ENCODE measurements at places on chromosomes 7 and 10. TPM values are rescaled to one million over a fixed set of nuclear protein-coding genes. Genes with fewer than 3 reads are reported as not detected.

The TASOR2 gene
- total RNA-seq = 57.7 TPM

The PAX4 gene
- 23.6 TPM for total RNA-seq

- H3K4me1 ChIP-seq = peaks cover 8% of the 10 kb centered on the region
- no peak overlapping the region for H3K27ac ChIP-seq
- no peak for DNase-seq
- H3K27me3 ChIP-seq = no peaks in the 10 kb centered on the region
These were observed 111.9 kb downstream of the CHN2 start for GRCh38 chr7:29306319-29306991.

DNA sequence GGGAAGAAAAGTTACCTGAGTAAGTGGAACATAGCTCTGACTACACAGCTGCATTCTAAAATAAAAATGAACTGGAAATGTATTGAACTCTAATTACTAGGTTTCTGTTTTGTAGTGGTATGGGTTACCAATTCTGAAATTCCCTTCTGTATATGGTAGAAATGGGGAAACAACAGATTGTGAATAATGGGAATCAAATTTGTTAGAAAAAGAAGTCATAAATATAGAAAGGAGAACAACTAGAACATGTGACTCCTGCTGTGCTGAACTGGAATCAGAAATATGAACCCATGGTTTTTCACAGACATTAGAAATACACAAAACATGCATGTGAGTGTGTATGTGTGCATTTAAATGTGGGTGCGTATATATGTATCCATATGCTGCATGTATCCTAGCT is 27.0 kb downstream of the MCMBP start:
- DNase-seq = no peak
- no peak overlapping the region for H3K27ac ChIP-seq
- H3K27me3 ChIP-seq = no peaks in the 10 kb centered on the region

DNA sequence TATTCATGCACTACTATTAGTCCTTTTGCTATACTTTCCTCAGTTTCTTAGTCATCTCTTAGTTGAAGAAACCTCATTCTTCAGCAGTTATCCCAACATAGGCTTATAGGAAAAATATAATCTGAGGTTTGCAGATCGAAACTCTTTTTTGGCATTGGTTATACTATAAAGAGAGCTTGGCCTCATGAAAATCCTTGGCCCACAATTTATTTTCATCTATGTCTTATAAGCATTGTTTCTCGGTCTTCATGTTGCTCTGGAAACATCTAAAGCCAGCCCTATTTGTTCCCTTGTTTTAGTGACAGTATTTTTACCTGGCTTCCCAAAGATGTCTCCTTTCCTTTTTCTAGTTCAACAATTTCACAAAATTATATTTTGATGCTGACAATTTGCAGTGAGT is 345.1 kb upstream of the PRKCQ start:
- no peak overlapping the region for H3K27ac ChIP-seq
- H3K36me3 ChIP-seq = no peaks in the 10 kb centered on the region
- no peak overlapping the region for H3K4me3 ChIP-seq
- peaks cover 14% of the 10 kb centered on the region for H3K27me3 ChIP-seq
- peaks cover 6% of the 10 kb centered on the region for H3K4me1 ChIP-seq

DNA sequence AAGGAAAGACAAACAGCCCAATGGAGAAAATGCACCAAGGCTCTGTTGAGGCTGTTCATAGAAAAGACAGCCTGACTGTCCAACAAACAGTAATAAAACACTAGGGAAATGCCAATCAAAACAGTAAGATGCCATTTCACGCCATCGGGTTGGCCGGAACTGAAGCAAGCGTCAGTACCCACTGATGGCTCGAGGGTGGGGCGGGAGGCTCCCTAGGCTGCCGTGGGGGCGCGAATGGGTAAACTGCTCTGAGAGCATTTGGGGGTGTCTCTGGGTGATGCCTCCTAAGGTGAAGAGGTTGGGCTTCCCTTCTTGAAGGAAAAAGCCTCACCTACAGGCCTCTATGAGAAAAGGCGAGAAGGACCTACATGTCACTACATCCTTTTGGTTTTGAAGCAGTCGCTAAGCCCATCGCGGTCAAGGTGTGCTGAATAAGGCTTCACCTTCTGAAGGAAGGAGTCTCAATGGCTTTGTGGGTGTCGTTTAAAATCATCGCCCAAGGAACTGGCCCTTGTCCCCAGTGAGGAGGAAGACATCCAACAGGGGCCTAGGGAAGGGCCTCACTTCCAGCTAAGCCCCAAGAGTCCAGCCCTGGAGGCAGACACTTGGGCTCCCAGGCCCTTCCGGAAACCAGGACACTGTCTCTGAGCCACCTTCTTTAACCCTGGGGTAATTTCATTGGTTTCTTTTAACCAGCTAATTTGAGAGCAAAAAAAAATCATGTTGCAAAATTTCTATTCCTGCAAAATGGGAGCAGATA is 98.5 kb upstream of the PPP2R2D start:
- H3K36me3 ChIP-seq = peaks cover 4% of the 10 kb centered on the region
- H3K27me3 ChIP-seq = peaks cover 3% of the 10 kb centered on the region
- DNase-seq = no peak
- no peak overlapping the region for H3K4me3 ChIP-seq
- no peak overlapping the region for H3K27ac ChIP-seq
- peaks cover 23% of the 10 kb centered on the region for H3K4me1 ChIP-seq

- H3K36me3 ChIP-seq = no peaks in the 10 kb centered on the region
- peaks cover 11% of the 10 kb centered on the region for H3K4me1 ChIP-seq
- no peak for DNase-seq
- H3K4me3 ChIP-seq = no peak overlapping the region
- H3K27me3 ChIP-seq = no peaks in the 10 kb centered on the region
These were observed 95.8 kb upstream of the TNS3 start for GRCh38 chr7:47677664-47678063.

Data from progenitor cell of endocrine pancreas (in vitro differentiated cells).